ENCODE measurements at places on chromosomes 12 and 14.

GRCh38 chr14:59483363-59483762 is 845 bp downstream of the L3HYPDH start:
- DNase-seq = no peak

DNA sequence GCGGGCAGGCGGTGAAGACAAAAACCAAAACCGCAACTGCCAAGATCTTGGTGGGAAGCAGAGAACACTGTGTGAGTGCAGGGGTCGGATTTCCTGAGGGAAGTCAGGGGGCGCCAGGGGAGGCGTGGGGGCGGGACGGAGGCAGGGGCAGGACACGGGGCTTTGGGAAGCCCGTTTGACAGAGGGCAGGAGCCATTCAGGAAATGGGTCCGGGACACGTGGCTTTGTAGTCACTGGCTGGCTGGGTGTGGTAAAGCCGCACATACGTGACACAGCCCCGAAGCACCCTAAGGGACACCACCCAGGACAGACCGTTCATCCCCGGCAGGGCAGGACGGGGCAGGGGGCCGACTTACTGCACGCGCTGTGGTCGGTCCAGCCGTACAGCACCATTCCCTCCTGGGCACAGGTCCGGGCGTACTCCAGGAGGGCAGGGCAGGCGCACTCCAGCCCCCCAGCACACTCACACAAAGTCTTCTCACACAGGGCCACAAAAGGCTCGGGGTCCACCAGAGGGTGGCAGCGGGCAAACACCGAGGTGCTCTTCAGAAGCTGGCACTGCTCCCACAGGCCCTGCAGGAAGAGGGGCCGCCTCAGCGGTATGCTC is 49.4 kb downstream of the VWF start:
- DNase-seq = peak; percentile 66

DNA sequence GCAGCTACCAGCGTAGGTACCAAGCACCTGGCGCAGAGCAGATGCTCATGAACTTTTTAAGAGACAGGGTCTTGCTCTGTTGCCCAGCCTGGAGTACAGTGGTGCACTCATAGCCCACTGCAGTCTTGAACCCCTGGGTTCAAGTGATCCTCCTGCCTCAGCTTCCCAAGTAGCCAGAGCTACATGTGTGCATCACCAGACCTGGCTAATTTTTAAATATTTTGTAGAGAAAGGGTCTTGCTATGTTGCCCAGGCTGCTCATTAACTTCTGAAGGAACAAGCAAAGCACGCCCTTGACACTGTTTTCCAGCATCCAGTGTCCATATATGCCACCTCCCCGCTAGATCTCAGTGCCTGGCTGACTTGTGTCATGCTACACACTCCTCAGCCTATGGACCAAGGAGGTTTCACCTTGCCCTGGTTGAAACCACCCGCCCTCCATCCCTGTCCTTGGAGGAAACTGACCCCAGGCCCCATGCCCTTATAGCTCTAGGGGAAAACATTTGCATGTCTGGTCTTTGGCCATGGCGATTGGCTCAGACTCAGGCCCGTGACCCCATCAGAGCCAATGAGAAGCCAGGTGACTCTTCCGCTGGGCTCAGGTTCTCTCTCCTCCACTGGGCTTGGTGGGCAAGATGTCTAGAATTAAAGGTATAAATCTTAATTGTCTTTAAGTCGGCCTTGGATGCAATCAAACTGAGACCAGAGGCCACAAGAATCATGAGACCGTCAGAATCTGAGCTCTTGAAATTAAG is 26.3 kb downstream of the TESC start:
- DNase-seq = no peak

DNA sequence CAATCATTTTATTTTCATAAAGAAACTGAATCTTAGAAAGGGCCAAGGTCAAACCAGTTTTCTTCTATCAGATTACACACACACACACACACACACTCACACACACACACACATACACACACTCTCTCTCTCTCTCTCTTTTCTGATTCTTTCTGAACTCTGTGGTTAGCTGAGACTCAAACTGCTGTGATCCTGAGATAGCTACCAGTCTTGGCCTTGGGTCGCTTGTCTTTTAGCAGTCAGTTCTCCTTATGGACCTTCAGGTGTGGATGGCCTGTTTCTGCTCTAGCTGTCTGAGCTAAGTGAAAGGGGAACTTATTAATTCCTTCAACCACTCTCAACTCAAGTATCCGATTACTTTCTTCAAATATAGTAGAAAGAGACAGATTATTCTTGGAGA is 145.1 kb downstream of the GRIP1 start:
- no peak for DNase-seq

DNA sequence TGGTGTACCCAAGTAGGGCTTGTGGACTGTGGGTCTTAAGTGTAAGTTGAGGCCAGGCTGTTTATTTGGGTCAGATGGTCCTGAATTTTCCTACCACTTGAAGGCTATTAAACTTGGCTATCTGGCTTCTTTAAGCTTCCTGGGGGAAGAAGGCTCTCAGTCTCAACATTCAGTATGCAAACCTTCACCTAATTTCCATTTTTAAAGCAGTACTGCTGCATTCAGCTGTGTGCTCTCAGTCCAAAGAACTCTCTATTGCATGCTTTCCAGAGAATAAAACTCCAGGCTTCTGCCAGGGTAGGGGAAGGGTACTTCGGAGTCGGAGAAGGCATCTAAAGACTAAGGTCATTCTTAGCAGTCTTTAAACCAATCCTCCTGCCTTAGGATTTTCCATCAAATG is 124.4 kb downstream of the HELB start:
- no peak for DNase-seq

Data from activated naive CD4-positive, alpha-beta T cell treated with anti-CD3 and anti-CD28 coated beads, Interleukin-2, amount 10 ng/mL, durations not matched to agents 7 days and 5 days (primary cell).